ENCODE measurements at places on chromosomes 5 and 9.
A peak's percentile ranks its signal among the peaks of the same experiment; 100 is the strongest.

GRCh38 chr5:159773062-159773924 lies 143.0 kb upstream of the ADRA1B start:
- peak; percentile 90 for DNase-seq

DNA sequence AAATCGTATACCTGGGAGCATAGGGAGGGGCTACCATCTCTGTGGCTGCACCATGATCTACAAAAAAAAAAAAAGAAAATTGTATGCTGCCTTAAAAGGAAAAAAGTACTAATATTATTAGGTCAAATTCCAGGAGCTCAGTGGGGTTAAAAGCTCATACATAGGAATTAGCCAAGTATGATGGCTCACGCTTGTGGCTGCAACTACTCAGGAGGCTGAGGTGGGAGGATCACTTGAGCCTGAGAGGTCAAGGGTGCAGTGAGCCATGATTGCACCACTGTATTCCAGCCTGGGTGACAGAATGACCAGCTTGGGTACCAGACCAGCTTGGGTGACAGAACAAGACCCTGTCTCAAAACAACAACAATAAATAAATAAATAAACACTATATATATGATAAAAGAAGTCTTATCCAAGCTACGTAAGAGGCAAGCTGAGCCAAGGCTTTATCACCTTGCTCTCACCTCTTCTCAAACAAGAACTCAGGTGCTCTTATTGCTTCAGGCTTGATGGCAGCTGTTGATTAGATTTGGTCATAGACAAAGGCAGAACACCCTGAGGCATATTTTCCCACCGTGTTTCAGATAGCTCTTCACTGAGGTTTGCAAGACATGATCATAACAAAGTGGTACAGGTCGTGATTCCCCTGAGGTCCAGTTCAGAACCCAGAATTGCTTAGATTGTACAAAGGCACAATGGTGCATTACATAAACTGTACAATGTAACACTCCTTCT lies 3.3 kb upstream of the FBXW11 start:
- no peak for DNase-seq

GRCh38 chr5:179417016-179417415 lies 71.8 kb upstream of the ADAMTS2 start:
- DNase-seq = no peak

GRCh38 chr5:45288746-45289145 lies 407.4 kb downstream of the HCN1 start:
- DNase-seq = no peak

- no peak for DNase-seq
These were observed 29.4 kb upstream of the IL17B start for GRCh38 chr5:149408252-149409099.

DNA sequence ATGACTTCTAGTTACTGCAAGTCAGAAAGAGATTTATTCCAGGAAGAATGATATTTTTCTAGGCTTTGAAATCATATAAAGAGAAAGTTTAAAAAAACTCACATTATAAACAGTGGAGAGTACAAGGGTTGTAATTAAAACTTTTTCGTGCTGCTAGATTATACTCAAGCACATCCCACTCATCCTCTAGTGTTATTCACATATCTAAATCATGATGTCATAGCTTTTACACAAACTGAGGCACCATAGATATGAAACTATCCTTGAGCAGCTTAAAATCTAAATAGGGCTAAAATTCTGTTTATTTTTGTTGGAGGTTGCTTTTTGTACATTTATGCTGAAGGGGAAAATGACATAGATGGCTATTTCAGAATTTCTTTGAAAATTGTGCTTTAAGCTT lies 30.0 kb downstream of the TENT2 start:
- DNase-seq = no peak

- DNase-seq = peak; percentile 63
These were observed 35.5 kb upstream of the EMB start for GRCh38 chr5:50476549-50476948.

DNA sequence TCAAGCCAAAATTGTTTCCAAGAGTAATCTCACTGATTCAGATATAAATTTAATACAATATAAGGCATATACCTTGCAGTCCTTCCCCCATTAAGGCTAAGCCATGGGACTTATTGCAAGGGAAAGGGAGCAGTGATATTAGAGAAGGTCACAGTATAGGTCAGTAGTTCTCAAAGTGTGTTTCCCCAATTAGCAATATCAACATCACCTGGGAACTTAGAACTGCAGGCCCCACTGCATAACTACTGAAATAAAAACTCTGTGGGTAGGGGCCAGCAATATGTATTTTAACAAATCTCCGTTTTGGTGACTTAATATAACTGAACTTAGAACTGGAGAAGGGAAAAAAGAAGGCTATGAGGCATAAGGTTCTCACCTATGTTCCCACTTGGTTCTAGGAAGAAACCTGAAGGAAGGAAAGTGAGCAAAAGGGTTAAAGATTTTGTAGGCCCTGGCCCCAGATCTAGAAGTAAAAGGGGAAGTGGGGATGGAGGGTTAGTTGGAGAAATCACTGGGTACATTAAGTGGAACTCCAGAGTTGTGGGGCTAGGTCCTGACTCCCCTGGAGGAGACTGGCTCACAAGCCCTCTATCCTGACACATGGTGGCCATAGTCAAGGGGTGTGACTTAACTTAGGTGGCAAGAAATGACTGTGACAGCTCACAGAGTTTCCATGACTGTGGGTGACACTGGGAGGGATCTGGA lies 40.7 kb downstream of the WDR36 start:
- no peak for DNase-seq

DNA sequence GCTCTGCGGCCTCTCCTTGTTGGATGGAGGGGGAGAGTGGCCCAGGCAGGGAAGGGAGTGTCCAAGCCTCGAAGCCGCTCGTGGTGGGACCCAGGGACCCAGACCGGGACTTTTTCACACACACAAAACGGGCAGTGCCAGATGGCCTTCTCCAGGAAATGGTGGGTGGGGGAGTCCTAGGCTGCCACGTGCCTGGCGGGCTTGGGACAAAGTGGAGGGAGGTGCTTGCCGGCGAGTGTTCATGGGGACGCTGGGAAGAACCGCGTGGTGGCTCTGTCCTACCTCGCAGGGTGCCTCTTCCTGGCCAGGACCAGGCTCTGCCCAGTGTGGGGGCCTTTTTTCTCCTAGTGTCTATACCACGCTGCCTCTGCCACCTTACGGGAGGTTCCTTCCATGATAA lies 155.0 kb upstream of the COL5A1 start:
- no peak for DNase-seq

GRCh38 chr9:68505681-68506409 lies 34.8 kb downstream of the TMEM252 start:
- no peak for DNase-seq

DNA sequence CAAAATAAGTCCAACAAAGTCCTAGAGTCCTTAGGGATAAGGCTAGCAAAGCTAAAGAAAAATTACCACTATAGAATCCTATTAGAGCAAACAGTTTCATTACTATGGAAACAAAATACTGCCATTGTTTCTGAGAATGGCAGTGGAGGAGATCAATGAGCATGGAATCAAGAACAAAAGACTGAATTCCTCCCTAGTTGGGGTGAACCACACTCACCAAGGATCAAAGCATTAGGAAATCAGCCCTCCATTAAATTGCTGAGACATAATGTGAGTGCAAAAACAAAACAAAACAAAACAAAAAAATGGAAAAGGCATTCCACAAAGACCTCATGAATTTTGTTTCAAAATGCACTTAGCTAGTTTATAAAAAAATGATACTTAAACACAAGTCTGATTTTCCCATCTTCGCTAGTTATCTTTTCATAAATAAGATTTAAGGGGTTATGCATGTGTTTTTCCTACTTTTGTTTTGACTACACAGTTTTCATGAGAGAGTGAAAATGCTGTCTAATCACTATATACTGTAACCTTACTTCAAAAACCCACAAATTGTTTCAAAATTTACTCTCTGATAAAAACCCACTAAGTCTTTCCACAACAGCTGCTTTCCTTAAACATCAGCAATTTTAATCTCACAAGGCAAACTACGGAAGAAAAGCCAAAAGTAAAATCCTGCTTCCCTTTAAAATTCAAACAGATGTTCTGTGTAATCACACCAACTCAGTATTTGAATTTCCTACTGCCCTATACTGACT lies 9.7 kb downstream of the SERINC5 start:
- peak; percentile 65 for DNase-seq

- DNase-seq = no peak
These were observed 24.8 kb upstream of the CSF1R start for GRCh38 chr5:150111122-150111521.

DNA sequence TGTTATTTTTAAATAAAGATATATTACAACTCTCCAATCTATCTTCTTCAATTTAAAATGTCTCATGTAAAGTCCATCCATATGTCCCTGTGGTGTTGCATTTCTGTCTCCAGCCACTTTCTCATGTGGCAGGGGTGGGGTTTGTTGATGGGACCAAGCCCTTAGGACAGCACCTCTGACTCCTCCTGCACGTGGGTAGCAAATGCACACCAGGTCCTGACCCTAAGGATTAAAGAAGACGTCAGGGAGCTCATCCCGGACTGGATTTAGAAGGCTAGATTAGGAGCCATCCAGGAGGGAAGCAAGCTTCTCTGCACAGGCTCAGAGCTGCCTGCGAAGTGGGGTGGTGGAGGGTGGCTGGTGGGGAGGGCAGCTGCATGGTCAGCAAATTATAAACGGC lies 38.9 kb upstream of the FAM120AOS start:
- DNase-seq = no peak

- no peak for DNase-seq
These were observed 268.2 kb downstream of the BRINP1 start for GRCh38 chr9:119101048-119101447.

DNA sequence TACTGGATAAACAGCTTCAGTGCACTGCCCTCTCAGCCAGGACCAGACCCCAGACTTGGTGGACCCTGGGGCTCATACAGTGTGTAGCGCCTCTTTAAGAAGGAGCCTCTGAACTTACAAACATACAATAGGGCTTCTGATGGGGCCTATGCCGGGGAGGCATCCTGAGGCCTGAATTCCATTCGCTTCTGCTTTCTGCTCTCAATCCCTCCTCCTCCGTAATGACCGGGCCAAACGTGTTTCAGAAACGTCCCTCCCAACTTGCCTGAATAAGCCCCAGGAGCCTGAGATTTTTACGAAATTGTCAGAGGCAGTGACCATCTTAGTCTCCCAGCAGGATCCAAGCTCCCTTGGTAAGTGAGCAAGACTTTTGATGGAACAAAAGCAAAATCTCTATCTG lies 128.1 kb upstream of the BOD1 start:
- DNase-seq = peak; percentile 35

DNA sequence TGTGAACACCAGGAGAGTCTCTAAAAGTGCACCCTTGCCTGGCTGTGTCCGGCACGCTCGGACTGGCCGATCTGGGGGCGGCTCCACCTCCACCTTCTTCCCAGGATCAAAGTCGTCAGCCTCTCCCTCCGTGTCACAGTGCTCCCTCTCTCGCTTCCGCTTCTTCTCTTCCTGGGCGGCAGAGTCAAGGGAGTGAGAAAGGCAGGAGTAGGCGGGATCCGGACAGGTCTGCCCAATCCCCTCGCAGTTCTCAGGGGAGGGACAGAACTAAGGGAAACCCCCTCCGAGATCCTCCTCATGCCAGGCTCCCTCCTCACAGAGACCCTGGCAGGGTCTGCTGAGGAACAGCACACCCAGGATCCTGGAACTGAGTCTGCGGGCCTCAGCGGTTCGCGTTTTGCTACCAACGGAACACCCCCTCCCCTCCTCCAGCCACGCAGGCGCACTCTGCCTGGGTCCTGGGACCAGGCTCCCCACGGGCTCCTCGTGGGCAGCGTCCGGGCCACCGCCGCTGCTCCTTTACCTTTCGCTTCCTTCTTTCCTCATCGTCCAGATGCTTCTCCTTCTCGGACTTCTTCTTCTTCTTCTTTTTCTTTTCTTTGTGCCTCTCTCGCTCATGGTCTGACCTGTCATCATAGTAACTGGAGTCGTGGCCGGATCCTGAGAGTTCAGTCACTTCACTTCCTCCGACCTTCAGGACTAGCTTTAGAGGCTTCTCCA lies 1.3 kb downstream of the BRD9 start:
- no peak for DNase-seq

GRCh38 chr9:130890870-130891687 lies 5.5 kb downstream of the QRFP start:
- no peak for DNase-seq

DNA sequence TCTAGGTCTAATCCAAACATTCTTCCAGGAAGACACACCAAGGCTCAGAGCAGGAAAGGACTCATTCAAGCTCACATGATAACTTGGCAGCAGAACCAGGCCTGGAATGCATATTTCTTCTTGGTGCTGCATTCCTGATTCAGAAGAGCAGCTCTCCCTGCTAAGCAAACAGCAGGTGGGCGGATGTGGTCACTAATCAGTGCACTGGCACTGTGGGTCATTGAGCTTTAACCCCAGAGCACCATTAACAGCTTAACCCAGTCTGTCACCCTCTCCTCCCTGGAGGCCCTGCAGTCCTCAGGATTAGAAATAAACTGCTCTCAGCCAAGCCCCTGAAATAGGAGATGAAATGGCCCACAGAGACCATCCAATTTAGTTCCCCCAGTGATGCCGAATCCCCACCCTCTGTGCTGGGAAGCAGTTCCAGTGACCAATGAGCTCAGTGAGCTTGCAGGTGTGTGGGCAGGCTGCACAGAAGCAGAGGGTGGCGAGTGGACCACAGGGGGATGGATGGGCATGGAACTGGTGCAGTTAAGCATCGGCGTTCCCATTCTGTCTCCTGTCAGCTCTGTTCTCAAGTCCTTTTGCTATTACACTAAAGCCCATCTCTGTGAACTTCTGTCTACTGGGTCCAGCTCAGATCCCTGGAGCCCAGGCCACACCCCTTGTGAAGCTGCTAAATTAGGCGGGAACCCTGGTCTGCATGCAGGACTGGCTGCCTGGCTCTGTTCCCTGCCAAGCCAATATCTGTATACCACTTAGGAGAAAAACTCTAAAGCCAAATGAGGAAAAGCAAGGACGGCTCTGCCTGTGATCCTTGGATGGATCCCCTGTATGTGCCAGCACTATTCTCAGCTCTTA lies 16.6 kb upstream of the MEGF9 start:
- no peak for DNase-seq

GRCh38 chr5:150429410-150429873 lies 16.7 kb upstream of the CD74 start:
- DNase-seq = no peak

GRCh38 chr5:109910874-109911273 lies 221.1 kb downstream of the MAN2A1 start:
- no peak for DNase-seq

- DNase-seq = no peak
These were observed 15.1 kb downstream of the HNRNPK start for GRCh38 chr9:83964973-83965349.

DNA sequence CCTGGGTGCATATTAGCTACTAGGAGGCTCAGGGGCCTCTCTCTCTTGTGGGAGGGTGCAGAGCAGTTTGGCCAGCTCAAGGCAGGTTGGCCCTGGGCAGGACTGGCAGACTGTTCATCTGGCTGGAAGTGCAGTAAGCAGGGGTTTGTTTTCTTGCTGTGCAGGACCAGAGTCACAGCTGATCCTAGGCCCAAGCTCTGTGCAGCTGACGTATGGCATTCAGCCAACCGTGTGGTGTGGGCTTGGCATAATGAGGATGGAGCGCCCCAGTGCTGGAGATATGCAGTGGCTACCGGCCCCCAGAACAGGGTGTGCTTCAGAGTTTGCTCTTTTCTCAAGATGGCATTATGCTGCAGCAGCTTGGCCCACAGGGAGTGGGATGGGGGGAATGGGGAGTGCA lies 31.0 kb upstream of the PHF24 start:
- no peak for DNase-seq

GRCh38 chr5:32542216-32543059 lies 42.9 kb upstream of the SUB1 start:
- DNase-seq = peak; percentile 93

- no peak for DNase-seq
These were observed 114.1 kb upstream of the LPCAT1 start for GRCh38 chr5:1637639-1638481.

GRCh38 chr5:40987349-40987748 lies 78.1 kb downstream of the C7 start:
- DNase-seq = no peak

Data from MM.1S (cell line).